ENCODE measurements at places on chromosomes 3 and 15.

DNA sequence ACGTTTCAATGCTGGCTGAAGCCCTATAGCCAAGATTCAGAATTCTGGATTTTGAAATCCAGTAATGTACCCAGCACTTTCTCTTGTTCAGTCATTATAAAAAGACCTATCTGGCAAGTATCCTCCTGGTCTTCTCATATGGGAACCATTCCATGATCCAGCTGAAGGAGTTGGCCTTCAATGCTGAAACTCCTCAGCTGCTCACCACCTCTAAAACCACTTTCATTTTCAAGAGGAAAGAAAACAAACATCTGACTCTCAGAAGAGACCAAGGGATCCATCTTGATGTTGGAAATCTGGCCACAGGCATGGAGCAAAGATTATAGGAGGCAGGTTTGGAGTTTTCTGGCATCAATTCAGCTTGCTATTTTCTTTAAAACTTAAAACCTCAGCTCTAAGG lies 235.4 kb downstream of the FMN1 start:
- DNase-seq: no peak

DNA sequence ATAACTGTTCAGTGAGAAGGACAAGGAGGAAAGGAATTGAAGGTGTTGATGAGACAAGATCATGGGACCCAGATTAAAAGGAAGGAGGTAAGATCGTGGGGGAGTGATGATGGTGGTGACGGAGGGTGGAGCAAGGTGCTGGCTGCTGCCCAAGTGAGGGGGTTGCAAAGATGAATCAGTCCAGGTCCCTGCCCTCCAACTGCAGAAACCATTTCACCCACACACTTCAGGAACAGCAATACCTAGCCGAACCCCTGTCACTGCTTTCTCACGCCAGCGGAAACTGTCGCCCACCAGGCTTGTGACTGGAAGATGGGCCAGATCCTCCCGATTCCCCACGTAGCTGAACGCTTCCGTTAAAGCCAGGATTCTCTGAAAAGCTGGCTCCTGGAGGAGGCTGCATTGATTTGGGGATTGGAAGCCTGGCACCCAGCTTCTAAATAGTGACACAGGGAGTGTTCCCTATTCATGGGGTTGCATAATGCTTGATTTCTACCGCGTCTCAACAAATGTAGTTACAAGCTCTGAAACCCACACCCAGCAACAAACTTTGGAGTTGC lies 3.2 kb upstream of the LSG1 start:
- peak; percentile 27 for DNase-seq

DNA sequence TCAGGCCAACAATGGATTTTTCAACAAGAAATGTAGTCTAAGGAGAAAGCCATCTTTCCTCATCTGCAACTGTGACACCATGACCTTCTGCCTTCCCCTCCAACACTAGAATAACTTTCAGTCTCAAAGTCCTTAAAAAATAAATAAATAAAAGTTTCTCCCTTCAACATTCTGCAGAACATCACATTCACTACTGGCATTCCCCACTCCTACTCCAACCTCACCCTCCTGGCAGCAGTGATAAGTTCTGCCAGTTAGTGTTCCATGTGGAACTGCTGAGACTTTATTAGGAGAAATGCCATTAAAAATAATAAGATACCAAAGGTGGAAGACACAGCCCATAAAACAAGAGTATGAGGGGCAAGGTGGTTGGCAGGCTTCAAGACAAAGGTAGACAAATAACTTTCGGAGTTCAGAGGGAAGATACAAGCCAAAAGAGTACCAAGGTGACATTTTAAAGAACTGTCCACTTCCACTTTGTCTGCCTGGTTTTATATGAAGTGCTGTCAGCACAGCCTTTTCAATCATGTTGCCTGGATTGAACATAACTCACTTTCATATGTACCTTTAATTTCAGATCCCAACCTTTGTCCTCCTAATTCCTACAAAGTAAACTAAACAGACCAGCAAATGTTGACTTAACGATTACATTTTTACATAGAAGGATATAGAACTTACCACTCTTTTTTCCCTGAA lies 37.5 kb upstream of the RSL24D1 start:
- no peak for DNase-seq

DNA sequence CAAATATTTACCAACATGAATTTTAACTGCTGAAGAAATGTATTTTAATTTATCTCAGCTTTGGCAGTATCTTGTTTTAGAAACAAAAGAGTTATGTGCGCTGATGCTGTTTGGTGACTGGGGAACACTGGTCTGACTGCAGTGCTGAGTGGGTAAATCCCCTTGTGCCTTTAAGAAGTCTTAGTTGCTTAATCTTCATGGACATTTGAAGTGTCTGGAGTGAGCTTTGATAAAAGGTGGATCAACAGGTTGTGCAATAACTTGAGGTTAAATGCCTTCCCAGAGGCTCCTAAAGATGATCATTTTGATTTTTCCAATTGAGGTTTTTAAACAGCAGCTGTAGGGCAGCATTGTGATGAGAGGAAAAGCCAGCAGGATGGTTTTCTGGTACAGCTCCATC lies 68.7 kb downstream of the TP63 start:
- DNase-seq: no peak

DNA sequence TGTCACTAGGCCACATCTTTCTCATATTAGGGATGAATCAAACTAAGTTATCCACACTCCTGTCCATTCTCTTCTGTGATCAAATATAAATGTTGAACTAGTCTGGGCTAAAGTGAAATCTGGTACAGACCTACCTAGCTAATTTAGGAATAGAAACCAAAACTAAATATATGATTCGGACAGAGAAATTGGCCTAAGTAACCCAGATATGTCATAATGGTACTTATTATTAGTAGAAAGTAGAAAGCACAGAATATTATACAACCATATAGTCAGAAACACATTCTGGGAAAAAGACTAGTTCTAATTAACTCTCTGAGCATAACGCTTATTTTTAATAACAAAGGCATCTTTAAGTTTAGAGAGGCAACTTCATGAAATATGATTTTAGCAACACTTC lies 389.0 kb downstream of the LSAMP start:
- DNase-seq: no peak

DNA sequence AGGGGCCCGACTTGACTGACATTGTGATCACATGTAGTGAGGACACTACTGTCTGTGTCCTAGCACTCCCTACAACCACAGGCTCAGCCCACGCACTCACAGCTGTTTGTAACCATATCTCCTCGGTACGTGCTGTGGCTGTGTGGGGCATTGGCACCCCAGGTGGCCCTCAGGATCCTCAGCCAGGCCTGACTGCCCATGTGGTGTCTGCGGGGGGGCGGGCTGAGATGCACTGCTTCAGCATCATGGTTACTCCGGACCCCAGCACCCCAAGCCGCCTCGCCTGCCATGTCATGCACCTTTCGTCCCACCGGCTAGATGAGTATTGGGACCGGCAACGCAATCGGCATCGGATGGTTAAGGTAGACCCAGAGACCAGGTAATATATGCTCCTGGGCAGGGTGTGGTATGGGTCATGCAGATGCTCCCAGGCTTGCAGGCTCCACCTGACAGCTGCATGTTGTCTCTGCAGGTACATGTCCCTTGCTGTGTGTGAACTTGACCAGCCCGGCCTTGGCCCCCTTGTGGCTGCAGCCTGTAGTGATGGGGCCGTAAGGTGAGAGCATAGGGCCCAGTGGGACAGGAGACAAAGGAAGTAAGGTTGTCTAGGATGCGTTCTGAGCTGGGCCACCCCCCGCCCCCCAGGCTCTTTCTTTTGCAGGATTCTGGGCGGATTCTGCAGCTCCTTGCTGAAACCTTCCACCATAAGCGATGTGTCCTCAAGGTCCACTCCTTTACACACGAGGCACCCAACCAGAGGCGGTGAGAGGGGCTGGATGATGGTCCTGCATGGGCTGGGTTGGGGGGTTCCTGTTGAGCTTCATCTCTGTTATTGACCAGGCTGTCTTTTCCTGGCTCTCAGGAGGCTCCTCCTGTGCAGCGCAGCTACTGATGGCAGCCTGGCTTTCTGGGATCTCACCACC lies 4.4 kb downstream of the DALRD3 start:
- DNase-seq: peak; percentile 64

- DNase-seq: no peak
Observed at GRCh38 chr3:190542846-190543245, 29.0 kb downstream of the IL1RAP start.

DNA sequence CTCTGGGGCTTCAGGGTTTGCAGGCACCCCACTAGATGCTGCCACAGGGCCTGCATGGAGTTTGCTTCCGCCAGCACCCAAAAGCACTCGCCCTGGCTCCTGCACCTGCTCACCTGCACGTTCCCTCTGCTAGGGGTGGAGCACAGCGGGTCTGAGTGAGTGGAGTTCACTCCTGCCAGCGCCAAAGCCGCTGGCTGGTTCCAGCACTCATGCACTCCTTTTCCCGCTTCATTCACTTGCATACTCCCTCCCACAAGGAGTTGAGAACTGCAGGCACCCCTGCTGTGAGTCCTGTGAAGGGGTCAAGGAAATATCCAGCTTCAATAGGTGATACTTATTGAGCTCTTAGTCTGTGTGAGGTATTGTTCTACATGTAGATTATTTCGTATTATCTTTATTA lies 537.5 kb downstream of the NR2F2 start:
- DNase-seq: no peak

DNA sequence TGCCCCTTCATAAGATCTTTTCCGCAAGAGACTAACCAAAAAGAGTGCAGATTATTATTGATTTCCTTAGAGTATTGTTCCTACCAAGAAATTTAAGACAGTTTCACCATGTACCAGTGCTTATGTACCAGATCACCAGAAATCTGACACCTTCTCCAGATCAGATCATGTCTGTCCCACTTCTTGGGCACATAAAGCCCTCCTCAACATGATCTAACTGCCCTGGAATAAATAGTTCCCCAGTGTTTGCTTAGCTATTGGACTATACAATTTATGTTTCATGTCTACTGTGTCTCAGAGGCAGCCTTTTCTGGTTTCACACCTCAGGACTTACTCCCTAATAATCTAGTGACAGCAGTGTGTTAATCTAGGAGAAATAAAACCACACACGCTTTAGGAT lies 46.8 kb downstream of the NME9 start:
- no peak for DNase-seq

DNA sequence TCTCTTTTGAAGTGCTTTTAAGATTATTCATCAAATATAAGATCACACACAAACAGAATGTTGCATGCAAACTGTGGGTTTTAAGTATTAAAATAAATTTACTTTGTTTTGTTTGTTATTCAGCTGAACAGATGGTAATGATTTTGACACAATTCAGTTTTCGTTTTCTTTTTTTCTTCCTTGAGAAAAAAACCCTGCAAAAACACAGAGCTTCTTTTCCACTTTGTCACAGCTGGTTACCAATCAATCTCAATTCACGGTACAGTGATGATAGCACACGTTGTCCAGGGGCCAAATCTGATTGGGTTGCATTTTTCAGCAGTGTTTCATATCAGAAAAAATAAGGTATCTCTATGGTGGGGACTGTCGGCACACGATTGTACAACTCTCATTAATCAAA lies 473.6 kb downstream of the ROBO2 start:
- DNase-seq: no peak

DNA sequence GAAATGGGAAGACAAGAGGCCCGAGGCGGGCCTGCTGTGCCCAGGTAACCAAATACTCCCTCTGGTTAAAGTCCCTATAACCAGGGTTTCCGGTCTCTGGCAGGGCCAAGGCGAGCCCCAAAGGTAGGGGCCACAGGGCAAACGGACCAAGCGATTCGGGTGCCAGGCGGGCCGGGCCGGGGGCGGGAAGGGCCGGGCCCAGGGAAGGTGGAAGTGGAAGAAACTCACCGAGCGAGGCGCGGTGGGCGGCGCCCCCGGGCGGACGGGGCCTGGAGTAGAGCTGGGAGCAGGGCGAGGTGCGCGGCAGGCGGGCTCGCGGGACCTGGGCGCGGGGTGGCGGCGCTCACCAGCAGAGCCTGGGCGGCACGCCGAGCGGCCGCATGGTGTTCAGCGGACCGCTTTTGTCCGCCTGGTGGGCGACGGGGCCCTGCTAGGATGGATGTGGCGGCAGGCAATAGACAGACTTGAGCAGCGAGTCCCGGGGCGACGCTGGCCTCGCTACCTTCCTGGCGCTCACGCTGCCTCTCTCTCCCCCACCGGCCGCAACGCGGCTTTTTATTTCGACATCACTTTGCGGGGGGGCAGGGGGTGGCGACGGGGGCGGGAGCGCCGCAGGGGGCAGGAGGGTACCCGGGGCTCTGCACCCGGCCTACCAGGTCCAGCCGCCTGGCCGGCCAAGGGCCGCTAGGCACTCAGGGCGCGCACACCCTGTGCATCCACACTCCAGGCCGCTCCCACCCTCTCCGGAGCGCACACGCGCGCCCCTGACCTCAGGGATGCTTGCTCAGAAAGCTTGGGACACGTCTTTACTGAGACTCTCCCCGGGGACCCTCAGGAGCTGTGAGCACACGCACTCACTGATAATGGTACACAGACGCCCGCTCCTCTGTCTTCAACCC lies at the start of gene GATA2:
Gene GATA2, minus strand, starts transcription at position 531 of the 899 bp plus-strand sequence. CDS start 6,170 bp downstream, outside the sequence.
- peak; percentile 46 for DNase-seq

All from CD4-positive, alpha-beta T cell treated with Interleukin-6 for 4 hours (primary cell).